ENCODE measurements at places on chromosomes 1 and 21.
A peak's percentile ranks its signal among the peaks of the same experiment; 100 is the strongest.

DNA sequence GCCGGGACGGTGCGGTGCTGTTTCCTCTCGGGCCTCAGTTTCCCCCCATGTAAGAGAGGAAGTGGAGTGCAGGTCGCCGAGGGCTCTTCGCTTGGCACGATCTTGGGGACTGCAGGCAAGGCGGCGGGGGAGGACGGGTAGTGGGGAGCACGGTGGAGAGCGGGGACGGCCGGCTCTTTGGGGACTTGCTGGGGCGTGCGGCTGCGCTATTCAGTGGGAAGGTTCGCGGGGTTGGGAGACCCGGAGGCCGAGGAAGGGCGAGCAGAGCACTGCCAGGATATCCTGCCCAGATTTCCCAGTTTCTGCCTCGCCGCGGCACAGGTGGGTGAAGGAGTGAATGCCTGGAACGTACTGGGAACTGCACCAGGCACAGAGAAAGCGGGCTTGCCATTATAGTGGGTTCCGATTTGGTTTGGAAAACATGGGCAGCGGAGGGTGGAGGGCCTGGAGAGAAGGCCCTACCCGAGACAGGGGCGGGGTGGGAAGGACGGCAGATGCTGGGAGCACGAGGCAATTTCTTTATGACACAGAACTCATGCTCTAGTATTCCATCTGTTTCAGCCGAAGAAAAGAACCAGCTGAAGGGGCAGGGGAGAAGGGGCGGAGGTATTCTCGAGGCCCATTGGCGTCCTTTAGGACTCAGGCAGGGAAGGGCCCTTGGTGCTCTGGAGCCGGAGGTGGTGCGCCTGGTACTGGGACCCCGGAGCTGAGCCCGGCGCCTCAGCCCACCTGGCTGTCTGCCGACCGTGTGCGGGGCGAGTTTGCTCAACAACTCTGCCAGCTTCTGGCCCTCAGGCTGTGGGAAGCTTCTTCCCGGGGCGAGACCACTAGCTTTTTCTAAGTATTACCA lies 960 bp downstream of the PCSK9 start:
- DNase-seq = no peak

GRCh38 chr1:225780630-225781029 lies 3.0 kb downstream of the SRP9 start:
- no peak for DNase-seq

DNA sequence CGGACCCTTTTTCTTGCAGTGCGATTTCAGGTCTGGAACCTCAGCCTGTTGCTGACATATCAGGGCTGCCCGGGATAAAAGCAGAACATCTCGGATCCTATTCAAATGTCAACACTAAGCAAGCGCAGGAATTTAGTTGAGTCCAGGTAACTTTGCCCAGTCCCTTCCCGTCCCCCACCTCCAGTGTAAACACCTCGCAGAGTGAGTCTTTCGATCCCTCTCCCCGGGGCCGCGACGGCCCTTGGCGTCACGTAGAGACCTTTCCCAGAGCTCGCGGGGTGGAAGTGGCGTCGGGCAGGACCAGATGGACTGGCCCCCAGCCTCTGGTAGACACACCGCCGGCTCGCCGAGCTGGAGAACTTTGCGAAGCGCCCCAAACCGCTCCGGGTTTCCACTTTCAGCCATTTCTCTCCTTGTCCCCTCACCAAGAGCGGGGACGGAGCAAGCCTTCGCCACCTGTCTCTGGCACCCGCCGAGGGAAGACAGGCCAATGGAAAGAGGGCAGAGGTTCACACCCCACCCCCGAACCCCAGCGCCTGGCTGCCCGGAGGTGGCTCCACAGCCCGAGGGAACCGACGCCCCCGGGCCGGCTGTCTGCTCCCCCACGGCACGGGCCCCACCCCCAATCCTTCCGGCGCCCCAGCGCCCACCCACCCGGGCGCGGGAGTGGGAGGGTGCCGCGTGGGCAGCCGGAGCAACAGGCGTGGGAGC lies 570 bp downstream of the KCND3 start:
- DNase-seq = no peak

- no peak for DNase-seq
These were observed 244.6 kb downstream of the TRABD2B start for GRCh38 chr1:47752559-47752958.

GRCh38 chr21:45330075-45330781 lies 42.5 kb upstream of the POFUT2 start:
- DNase-seq = peak; percentile 80

DNA sequence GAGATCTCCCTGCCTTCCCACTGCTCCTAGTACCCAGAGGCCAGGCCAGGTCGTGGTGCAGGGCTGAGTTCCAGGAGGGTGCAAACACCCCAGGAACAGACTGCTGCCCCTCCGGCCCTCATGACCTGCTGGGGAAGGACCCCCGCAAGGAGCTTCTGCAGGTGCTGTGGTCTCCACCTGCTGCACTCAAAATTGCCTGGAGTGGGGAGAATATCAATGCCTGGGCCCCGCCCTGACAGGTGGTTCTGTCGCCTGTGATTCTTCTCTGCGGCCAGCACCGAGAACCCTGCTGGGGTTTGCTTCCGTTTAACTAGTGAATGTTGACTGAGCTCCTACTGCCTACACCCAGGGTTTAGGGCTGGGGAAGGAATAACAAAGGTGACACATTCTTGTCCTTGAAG lies 2.1 kb upstream of the TFF3 start:
- no peak for DNase-seq

DNA sequence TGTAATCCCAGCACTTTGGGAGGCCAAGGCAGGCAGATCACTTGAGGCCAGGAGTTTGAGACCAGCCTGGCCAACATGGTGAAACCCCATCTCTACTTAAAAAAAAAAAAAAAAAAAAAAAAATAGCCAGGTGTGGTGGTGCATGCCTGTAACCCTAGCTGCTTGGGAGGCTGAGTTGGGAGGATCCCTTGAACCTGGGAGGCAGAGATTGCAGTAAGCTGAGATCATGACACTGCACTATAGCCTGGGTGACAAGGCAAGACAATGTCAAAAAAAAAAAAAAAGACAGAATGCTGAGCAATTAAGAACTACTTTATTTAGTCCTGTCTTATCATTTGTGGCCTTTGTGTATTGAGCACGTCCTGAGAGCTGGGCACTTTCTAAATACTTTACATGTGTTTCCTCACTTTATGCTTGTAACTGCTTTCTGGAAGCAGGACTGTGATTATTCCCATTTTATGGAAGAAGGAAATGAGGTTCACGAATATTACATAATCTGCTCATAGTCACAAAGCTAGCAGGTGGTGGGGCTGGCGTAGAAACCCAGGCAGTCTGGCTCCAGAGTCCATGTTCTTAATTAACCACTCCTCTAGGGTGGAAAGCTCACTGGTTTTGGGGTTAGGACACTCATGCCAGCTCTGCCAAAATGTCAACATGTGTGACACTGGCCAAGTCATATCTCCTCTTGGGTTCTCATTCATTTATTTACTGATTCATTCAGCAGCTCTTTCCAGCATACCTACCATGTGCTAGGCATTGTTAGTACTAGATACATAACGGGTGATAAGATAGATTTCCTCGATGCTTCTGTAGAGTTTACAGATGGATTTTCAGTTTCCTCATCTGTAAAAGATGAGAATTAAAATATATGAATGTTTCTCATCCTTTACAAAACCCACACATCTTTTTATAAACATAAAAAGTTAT lies 57.7 kb downstream of the DDR2 start:
- DNase-seq = no peak

- DNase-seq = no peak
These were observed 7.2 kb upstream of the IGSF3 start for GRCh38 chr1:116674751-116675150.

DNA sequence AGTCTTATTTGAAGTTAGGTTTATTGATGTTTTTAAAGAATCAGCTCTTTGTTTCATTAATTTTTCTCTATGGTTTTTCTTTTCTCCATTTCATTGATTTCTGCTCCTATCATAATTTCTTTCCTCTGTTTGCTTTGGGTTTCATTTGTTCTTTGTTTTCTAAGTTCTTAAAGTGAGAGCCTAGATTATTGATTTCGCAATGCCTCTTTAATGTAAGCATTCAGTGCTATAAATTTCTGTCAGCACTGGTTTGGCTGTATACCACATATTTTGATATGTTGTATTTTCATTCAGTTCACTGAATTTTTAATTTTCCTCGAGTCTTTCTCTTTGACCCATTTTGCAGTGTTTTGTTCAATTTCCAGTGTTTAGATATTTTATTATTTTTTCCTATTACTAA lies 68.7 kb downstream of the DNAH14 start:
- DNase-seq = no peak

- DNase-seq = no peak
These were observed 45.7 kb downstream of the ZC3H11B start for GRCh38 chr1:219566951-219567947.
